ENCODE measurements at places on chromosomes 13 and 19.

DNA sequence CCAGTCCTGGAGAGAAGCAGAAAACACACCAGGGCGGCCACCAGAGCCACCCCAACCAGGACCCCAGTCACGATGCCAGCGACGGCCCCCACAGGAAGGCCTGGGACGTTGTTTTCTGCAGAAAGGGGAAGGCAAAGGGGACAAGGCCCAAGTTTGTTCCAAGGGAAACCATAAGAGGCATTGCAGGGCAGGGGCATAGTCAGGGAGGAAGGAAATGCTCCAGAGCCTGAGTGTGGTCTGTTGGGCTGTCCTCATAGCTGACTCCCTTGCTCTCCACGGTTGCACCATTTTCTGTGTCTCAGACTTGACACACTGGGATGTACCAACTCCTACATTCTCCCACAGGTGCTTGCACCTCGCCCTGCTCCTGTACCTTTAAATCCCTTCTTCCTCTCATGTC is 5.2 kb downstream of the CEACAM4 start:
- no peak for ATAC-seq

- no peak for ATAC-seq
Measured at GRCh38 chr13:111064661-111065060, 50.4 kb upstream of the ARHGEF7 start.

- peak; percentile 70 for ATAC-seq
Measured at GRCh38 chr19:14347999-14348889, 33.0 kb upstream of the ADGRE5 start.

DNA sequence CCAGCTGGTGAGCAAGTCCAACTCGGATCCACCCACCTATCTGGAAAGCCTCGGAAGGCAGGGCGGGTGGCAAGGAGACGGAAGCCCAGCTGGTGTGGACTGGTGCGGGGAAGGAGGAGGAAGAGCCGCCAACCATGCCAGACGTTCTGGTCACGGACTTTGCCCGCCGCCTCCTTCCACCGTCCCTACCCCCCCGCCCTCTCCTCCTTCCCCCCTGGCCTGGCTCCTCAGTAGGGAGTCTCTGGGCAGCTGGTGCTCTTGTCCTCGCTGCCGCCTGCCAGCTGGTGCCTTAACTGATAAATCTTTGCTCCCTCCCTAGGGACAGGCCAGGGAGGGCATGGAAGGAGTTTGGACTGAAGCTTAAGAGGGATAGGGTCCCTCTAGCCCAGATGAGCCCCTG is 4.8 kb downstream of the SYNGR4 start:
- ATAC-seq = no peak

DNA sequence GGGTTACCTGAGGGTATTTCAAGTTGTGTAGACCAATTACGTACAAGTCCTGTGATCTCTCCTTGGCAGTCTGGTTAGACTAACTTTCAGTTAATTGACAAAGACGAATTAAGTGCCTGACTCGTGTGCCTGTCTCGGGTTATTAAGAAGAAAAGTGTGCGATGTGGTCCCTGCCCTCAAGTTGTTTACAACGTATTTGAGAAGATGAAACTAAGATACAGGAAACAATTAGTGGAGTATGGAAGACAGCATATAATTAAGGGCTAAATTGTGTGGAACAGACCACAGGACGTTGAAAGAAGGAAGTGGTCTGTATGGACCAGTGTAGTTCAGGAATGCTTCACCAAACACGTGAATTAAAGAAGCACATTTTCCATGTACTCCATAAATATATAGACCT is 49.2 kb downstream of the KLF5 start:
- ATAC-seq = no peak

- ATAC-seq = no peak
Measured at GRCh38 chr13:106526738-106527444, 8.6 kb downstream of the EFNB2 start.

DNA sequence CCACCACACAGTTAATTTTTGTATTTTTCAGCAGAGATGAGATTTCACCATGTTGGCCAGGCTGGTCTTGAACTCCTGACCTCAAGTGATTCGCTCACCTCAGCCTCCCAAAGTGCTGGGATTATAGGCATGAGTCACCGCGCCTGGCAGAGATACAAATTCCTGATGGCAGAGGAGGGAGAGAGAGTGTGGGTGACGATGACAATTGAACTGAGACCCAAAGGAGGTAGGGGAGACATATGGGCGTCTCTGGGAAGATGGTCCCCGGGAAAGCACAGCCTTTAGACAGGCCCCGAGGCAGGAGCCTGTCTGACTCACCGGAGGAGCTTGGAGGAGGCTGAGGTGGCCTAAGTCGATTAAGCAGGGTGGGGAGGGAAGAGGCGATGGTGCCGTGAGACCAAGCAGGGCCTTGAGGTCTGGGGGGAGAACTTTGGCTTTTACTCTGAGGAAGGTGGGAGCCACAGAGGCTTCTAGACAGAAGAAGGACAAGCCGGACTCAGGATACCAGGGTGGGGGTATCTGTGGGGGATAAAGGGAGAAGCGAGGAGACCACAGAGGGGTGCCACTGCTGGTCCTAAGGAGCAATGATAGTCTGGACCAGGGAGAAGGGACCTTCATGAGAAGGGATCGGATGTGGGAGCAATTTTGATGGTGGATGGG is 38.2 kb downstream of the ARRDC2 start:
- peak; percentile 15 for ATAC-seq

GRCh38 chr19:18513868-18514267 is 8.0 kb downstream of the ELL start:
- peak; percentile 9 for ATAC-seq

GRCh38 chr19:4246767-4247593 is at the start of gene YJU2:
Gene YJU2 (plus strand): TSS chr19:4247080. CDS start chr19:4247147, 67 bp downstream.
- ATAC-seq = peak; percentile 95

GRCh38 chr13:47044842-47045241 is 148.0 kb upstream of the HTR2A start:
- ATAC-seq = no peak

- ATAC-seq = peak; percentile 40
Measured at GRCh38 chr19:5667751-5668271, 12.5 kb downstream of the MICOS13 start.

DNA sequence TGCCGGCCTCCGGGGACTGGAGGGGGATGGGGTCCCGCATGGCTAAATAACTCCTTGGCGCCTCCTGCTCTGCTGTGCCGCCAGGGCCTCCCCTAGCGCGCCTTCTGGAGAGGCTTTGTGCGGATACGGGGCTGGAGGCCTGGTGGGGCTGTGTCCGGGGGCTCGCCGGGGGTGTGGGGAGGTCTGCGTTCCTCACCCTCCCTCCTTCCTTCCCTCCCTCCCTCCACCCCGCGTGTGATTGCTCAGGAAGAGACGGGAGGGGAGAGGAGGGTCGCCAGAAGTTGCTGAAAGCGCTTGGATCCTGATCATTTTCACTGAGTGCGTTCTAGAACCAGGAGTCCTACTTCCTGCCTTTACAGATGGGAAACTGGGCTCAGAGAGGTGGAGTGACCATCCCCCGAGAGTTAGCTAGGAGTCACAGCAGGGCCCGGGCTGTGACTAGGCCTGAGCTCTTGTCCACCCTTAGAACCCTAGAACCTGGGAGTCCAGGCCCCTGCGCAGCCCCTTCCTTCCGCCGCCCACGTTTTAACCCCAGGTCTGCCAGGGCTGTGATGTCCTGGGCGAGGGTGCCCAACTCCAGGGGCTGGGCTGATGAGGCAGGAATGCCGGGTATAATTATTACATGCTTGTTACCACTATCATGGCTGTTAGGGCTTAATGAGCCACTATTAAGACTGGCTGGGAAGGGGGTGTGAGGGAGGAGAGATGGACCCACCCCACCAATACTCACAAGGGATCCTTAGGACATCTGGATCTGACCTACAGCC is 782 bp upstream of the JUND start:
- ATAC-seq = peak; percentile 1

- ATAC-seq = peak; percentile 52
Measured at GRCh38 chr19:17778968-17779929, 15.7 kb upstream of the B3GNT3 start.

- peak; percentile 95 for ATAC-seq
Measured at GRCh38 chr19:55418185-55418584, 10.6 kb upstream of the UBE2S start.

DNA sequence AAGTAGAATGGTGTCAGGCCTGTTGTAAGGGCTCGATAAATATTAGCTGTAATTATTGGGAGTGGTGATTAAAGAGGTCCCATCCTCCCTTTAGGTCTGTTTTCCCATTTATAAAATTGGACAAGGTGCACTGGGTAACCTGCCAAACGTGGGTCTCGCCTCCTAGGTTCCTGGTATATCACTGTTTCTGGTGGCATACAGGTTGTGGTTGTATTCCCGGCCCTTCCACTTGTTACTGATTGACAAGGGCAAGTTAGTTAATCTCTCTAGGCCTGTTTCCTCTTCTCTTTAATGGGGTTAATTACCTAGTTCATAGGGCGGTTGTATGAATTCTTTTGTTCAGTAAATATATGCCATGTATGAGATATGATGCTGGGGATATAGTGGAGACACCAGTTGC is 1.5 kb downstream of the PPP2R1A start:
- ATAC-seq = no peak

DNA sequence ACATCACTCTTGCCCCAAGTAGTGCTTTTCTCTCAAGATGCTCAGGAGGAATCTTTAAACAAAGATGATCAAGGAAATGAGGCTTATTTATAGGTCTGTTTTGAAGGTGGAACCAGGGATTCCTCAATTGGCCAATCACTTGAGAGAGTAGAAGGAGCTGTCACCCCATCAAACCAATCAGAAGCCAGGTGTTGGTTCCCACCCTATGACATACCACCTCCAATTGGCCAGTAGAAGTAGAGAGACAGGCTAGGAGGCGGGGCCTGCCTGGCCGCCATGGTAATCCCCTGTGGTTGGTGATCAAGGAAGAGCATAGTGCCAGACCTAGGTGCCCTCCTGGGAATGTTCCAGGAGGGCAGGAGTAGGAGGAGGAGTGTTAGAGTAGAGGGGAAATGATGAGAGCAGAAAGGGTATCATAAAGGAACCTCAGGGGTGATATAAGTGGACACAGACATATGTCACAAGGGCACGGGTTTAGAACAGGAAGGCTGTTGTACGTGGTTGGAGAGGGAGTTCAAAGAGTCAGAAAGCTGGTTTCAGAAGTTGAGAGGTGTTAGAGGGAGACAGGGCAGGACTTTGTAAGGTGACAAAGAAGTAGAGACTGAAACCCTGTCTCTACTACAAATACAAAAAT is 10.5 kb downstream of the PMIS2 start:
- no peak for ATAC-seq

- ATAC-seq = no peak
Measured at GRCh38 chr13:78632996-78633395, 26.0 kb downstream of the OBI1 start.

DNA sequence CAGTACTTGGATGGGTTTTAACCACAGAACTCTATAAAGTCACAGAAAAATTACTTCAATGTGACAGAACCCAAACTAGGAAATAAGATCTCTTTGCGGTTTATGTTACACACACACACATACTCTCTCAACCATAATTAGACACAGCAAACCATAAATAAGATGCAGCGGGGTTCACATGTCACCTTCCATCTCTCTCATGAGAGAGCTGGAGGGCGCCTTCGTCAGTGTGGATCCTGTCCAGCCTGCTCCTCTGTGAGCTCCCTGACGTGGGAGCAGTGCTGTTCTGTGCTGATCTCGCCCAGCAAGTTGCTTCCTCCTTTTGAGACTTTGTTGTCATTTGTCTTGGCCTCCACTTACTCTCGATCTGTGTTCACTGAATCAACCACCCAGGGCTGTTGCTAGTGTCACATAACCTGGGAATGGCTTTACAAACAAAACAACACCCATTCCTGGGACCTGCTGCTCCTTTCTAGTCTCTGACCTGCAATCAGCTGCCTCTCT is 204.9 kb upstream of the KL start:
- peak; percentile 48 for ATAC-seq

DNA sequence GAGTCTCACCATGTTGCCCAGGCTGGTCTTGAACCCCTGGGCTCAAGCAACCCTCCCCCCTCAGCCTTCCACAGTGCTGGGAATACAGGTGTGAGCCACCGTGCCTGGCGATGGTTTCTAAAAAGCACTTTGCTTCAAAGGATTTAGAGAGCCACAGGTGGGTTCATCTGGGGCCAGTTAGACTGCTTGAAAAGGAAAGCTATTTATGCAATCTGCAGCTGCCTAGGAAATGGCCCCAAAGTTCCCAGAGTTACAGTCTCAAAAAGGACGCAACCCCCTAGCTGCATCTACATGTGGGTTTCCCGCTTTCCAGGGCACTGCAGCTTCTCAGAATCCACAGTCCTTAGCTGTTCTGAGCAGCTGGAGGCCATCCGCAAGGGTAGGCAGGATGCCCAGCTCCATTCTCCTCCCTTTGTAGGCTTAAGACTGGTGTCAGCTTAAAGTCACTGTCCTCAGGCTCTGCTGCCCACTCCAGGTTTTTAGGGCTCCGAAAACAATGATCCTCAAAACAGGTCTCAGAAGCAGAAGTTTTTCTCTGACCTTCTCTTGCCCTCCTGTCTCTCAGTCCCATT is 41.4 kb downstream of the ZNF823 start:
- no peak for ATAC-seq

- no peak for ATAC-seq
Measured at GRCh38 chr13:24183741-24184182, 23.2 kb downstream of the SPATA13 start.

GRCh38 chr19:13538601-13539253 is 32.4 kb upstream of the CACNA1A start:
- no peak for ATAC-seq

DNA sequence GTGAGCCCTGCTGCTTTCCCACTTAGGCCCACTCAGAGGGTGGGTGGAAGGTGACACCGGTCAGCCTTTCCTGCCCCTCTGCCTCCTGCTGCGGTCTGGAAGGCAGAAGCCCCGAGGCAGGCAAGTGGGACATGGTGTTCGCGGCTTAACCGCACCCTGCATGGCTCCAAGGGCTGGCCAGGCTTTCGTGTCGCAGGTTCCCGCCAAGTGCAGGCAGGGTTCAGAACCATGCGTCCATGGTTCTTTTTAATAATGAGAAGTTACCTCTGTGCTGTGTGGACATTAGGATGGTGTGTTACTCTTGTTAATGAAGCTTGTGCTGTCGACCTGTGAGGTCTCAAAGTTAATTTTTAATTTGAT is 986 bp downstream of the DGKH start:
- ATAC-seq = no peak
